NCI-H82 (cell line): ENCODE measurements at places on chromosomes 6 and 20.

DNA sequence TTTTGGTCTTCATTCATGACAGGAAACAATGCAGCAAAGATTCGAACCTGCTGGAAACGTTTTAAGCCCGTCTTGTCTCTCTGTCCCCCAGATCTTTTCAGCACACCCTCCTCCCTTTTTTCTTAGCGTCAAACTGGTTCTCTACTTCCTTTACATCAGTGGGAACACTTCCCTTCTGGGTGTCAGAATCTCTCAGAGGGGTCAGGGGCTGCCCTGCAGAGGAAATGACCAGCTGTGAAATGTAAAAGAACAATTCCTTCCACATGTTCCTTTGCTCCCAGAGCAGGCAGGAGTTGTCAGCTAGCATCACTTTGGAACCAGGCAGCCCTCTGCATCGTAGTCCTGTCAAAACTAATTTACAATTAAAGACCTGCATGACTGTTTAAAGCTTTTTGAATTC lies 619.0 kb downstream of the TFAP2A start:
- no peak for DNase-seq

DNA sequence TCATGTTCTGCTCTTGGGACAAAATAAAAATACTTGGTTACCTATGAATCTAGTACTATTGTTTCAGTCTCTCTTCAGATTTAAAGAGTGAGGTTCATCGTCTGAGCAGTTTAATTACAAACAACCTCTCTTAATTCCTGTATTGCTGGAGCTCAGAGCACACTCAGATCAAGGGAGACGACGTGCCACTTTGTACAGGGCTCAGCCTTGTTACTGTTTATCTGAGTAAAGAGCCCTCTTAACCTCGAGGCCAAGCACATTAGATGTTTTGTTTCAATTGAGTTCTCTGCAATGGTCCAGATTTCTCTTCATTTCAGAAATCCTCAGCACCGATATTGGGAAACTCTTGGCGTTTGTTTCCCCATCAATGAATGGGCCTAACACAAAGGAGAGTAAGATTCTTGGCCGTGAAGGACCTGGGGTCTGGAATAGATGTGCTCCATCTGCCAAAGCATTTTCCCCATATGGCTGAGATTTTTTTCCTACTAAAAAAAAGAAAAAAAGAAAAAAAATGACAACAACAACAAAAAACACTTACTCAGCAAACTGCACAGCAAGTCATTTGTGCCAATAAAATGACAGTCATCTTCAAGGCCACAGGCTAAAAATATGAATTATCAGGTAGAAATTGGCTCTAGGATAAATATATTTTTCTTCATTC lies 82.6 kb upstream of the CCN6 start:
- DNase-seq, result no peak

DNA sequence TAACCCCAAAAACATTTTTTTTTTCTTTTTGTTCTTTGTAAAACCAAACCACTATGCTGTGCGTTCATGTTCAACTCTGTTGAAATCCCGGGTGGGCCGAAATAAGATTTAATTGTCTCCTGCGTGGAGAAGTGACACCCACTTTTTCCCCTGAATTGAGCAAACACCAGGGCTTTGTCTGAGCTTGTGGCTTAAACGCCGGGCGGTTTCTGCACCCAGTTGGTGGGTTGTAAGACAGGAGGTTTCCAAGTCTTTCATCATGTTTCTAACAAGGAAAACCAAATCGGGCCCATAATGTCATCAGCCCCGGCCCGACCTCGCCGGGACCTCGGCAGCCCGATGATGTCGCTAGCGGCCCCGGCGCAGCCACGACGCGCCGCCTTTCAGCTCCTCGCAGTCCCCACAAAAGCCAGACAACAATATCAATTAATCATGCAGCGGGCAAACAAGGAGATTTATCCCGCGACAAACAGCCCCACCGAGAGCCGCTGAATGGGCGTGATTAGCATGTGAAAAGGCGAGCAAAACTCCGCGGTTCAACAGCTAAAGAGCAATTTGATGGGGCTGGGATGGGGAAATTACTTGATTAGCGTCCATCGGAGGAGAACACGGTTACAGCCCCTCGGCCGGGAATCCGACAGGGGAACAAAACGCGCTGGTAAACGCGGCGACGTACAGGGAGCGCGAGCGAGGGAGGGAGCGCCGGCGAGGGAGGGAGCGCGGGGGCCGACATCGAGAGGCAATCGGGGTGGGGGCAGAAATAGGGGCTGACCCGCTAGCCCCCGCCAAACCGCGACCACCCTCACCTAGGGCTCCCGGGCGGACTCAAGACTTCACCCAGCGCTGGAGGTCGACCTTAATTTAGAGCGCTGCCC lies 5.3 kb downstream of the LINC00237 start:
- DNase-seq, result peak; percentile 59

DNA sequence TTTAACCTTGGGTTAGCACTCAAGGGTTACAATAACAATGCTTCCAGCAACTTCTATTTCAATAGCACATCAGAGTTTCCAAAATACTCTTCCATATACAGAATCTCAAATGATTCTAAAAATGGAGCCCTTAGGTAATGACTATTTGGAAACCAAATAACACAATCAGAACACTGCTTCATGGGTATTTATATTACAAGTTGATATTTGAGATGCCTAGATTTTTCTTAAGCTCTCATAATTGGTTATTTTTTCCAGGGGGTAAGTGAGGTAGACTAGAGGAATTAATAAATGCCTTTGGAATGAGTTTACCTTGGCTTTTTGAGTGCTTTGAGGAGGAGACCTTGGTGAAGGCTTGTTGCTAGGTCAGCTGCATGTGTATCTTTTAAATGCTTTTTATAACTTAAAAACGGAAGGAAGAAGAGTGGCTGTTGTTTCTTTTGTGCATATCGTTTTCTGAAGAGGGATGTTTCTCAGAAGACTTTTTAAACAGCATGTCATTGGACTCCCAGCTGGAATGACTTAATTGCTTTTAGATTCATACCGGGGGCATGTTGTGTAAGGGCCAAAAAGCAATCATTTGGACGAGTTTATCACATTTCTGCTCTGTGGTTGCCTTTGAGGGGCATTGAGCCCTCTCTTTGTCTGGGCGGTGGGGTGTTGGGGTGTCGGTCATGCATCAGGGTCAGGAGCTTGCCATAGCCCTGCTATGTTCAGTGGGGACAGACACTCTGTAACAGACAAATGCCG lies 186.0 kb downstream of the DTNBP1 start:
- DNase-seq, result no peak

- no peak for DNase-seq
Observed at GRCh38 chr20:7136886-7137285, 369.4 kb downstream of the BMP2 start.

DNA sequence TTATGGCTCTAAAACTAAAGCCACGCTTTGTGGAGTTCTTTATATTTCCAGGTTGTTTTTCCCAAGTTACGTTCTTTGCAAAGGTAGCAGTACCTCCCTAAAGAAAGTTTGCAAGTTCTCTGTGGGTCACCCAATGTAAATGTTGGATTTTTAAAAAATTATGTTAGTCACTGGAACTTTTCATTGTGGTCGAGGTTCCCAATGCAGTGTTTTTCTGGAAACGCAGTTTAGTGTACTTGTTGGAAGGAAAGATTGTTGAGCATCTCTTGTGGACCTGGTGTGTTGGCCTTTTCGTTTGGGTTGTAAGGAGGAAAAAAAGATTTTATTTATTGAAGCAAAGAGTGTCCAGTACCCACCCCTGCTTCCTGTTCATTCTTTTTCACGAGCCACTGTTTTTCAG lies 1.4 kb downstream of the TOP1 start:
- no peak for DNase-seq

- no peak for DNase-seq
Observed at GRCh38 chr6:47135772-47136171, 93.6 kb upstream of the ADGRF1 start.

DNA sequence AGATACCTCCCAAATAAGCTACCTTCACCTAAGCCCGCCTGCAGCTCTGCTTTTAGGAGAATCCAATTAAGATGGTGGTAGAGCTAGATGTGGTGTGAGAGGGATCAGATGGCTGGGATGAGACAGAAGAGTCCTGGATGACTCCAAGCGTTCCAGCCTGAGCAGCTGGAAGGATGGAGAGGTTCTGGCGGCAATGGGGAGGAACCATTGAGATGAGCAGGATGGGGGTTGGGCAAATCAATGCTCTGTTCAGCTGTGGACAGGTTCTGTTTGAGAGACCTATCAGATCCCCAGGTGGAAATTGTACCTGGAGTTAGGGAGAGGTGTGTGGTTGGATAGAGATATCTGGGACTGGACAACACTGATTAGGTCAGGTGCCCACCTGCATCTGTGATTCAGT lies 23.0 kb downstream of the PHACTR3 start:
- DNase-seq, result no peak

GRCh38 chr6:114524081-114524480 lies 181.3 kb upstream of the HS3ST5 start:
- no peak for DNase-seq

- no peak for DNase-seq
Observed at GRCh38 chr20:1830240-1830639, 65.0 kb upstream of the SIRPA start.

GRCh38 chr20:38248133-38248532 lies 12.4 kb downstream of the KIAA1755 start:
- no peak for DNase-seq

DNA sequence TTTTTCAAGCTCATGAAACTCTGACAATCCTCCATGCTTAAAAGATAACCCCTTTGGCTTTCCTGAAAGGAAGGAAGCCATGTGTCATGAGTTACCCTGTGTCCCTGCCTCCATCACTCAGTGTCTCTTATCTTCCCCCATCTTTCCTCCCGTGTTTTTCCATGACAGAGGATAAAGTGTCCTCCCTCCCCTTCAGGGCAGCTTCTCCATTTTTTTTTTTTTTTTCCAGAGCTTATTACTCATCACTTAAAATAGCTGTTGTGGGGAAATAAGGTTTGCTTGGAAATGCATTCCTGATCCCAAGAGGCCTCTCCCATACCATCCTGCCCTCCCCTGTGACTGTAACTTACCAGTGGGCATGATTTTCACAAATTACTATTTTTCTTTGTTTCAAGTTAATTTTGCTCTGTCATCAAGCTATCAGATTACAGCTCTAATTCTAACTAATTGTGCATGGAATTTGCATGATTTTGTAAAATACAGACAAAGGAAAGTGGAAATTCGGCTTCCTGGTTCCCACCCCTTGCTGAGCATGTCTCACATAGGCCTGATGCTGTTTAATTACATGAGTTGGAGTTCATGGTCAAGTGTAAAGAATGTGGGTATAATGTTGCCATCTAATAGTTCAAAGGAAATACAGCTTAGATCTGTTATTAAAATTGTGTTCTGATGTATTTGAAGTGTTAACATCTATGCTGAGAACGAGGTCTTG lies 614.5 kb upstream of the FLRT3 start:
- no peak for DNase-seq

DNA sequence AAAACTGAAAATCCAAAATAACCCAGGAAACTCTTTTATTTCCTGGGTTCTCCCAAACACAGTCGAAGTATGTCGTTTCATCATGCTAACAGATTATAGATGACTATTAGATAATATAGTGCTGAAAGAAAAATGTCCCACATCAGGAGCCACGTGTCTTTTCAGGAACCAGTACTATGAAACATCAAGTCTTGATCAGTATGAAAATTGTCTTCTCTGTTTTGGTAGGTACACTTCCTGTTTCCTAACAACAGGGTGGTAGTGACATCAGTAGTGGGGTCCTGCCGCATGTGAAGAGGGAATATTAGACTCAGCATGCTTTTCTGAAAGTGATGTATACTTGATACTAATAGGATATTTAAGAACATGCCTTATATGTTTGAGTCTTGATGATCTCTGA lies 136.7 kb downstream of the HIVEP1 start:
- DNase-seq, result no peak

GRCh38 chr20:25622450-25623224 lies 1.2 kb downstream of the NANP start:
- DNase-seq, result no peak

- DNase-seq, result no peak
Observed at GRCh38 chr20:50450881-50451752, 59.1 kb upstream of the PTPN1 start.

GRCh38 chr6:125507987-125508655 lies 206.4 kb upstream of the HDDC2 start:
- peak; percentile 86 for DNase-seq

DNA sequence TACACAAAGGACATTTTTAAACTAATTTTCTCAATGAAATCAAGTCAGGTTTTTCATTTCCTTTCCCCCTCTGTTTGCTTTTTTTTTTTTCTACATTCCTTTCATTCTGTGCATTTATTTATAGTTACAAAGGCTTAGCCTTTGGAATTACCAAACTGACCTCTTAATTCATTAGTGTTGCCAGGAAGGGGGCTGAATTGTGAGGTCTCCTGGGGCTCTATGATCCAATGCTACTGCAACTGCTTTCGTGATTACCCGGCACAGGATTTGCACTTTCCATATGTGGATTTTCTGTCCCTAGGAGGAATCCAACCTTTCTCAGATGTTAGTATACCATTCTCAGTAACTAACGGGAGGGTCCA lies 35.3 kb downstream of the NEDD9 start:
- no peak for DNase-seq

DNA sequence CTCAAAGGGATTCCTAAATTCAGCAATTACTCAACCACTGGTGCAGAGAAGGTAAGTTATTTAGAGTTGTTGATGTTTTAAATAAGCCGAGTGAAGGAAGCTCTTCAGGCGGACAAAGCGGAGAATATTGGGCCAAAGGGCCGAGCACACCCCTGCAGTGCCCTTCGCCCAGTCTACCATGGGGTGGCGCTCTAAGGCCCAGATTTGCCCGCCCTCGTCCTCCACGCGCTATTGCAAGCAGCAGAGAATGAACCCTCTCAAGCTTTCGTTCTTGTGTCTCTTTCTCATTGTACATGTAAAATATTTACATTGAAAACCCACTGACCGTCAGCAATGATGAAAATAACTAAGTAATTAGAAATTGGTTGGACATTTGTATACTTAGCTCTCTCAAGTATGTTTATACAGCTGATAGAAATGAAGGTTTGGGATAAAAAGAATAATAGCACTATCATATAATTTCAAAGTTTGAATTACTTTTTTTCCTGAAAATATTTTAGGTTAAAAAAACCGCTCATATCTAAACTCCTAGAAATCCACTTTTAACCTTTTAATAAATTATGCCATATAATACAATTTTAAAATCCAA lies 195.0 kb upstream of the CEP162 start:
- peak; percentile 63 for DNase-seq

DNA sequence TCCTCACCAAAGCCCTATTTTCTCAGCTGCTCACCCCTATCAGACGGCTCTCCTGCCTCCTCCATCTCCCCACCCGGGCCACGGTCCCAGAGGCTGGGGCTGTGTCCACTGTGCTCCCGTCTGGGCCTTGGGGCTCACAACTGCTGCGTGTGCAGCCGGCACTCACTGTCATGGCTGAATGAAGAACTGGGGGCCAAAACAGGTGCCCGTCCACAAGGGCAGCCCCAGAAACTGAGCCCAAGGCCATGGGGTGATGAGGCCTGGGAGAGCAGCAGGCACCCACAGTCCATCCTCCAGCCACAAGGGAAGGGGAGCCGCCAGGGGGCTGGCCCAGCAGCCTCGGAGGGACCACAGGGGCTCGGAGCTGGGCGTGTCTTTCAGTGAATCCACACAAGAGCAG lies 159.5 kb downstream of the DLL1 start:
- no peak for DNase-seq

DNA sequence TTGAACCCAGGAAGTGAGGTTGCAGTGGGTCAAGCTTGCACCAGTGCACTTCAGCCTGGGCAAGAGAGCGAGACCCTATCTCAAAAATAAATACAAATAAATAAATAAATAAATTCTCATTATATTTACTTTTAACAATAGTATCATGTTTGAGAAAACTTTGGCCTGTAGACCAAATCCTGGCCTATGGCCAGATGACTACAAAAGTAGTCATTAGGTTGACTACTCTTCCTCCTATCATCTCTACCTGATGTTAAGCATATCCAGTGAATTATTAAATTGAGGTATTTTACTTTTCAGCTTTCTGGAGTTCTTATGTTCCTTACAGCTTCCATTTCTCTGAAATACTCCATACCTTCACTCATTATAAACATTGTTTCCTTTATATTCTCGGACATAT lies 280.6 kb downstream of the LAMA2 start:
- DNase-seq, result no peak
